ENCODE measurements at places on chromosomes 2 and 18.
A peak's percentile ranks its signal among the peaks of the same experiment; 100 is the strongest.

DNA sequence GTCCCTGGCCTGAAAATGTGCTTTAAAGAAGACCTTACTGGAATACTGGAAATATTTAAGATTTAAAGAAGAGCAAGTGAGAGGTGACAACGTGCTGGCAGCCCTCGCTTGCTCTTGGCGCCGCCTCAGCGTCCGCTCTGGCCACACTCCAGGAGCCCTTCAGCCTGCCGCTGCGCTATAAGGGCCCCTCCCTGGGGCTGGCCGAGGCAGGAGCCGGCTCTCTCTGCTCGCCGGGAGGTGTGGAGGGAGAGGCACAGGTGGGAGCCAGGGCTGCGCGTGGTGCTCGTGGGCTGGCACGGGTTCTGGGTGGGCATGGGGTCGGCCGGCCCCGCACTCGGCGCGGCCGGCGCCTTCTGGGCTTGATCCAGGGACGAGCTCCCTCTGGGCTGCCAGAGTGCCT, 2.9 kb upstream of the COQ10B start:
- H3K27me3 ChIP-seq: no peaks in the 10 kb centered on the region
- H3K36me3 ChIP-seq: no peaks in the 10 kb centered on the region
- no peak for DNase-seq
- no peak overlapping the region for H3K4me3 ChIP-seq
- no peak overlapping the region for H3K27ac ChIP-seq
- peaks cover 13% of the 10 kb centered on the region for H3K4me1 ChIP-seq

DNA sequence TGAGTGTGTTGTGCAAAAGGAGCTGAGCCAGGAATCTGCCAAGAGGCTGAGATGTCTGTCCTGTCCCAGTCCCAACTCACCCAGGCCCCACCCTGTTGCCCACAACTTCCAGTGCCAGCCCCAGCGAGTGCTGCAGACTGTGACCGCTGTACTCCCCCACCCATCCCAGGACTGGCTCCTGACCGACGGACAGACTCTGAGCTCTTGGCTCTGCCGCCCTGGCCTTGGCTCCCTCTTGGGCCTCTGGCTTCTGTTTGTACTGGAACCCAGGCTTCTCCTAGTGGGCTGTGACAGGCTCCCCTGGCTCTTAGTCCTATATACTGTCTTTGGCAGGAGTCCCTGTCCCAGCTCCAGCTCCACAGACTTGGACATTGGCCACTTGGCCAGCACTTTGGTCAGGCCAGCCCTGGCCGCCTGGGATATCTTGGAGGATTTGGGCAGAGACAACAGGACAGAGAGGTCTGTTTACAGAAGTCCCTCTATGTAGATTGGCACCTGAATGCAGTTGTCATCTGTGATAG, 41.1 kb downstream of the ACOXL start:
- no peaks in the 10 kb centered on the region for H3K4me1 ChIP-seq
- no peak overlapping the region for H3K27ac ChIP-seq
- DNase-seq: peak; percentile 44
- H3K4me3 ChIP-seq: no peak overlapping the region

- no peak overlapping the region for H3K27ac ChIP-seq
- no peak for DNase-seq
- H3K4me3 ChIP-seq: no peak overlapping the region
These were observed 36.5 kb upstream of the ZFP36L2 start for GRCh38 chr2:43262951-43263350.

- H3K4me3 ChIP-seq: no peak overlapping the region
- no peak overlapping the region for H3K27ac ChIP-seq
- H3K27me3 ChIP-seq: no peaks in the 10 kb centered on the region
- peaks cover 45% of the 10 kb centered on the region for H3K36me3 ChIP-seq
These were observed 208.7 kb upstream of the RASGRP3 start for GRCh38 chr2:33267756-33268155.

- H3K27me3 ChIP-seq: no peaks in the 10 kb centered on the region
- H3K36me3 ChIP-seq: no peaks in the 10 kb centered on the region
- H3K27ac ChIP-seq: no peak overlapping the region
- no peak for DNase-seq
These were observed 190.2 kb downstream of the EIPR1 start for GRCh38 chr2:3187467-3187866.

GRCh38 chr2:239402666-239403065, 1.8 kb upstream of the HDAC4 start:
- H3K4me1 ChIP-seq: peaks cover 17% of the 10 kb centered on the region
- no peaks in the 10 kb centered on the region for H3K36me3 ChIP-seq
- H3K4me3 ChIP-seq: no peak overlapping the region
- no peaks in the 10 kb centered on the region for H3K27me3 ChIP-seq
- peak; percentile 15 for DNase-seq
